ENCODE measurements at places on chromosomes 4 and X.
A peak's percentile ranks its signal among the peaks of the same experiment; 100 is the strongest.

GRCh38 chrX:47634871-47635575 lies 5.3 kb upstream of the CFP start:
- DNase-seq: peak; percentile 30

DNA sequence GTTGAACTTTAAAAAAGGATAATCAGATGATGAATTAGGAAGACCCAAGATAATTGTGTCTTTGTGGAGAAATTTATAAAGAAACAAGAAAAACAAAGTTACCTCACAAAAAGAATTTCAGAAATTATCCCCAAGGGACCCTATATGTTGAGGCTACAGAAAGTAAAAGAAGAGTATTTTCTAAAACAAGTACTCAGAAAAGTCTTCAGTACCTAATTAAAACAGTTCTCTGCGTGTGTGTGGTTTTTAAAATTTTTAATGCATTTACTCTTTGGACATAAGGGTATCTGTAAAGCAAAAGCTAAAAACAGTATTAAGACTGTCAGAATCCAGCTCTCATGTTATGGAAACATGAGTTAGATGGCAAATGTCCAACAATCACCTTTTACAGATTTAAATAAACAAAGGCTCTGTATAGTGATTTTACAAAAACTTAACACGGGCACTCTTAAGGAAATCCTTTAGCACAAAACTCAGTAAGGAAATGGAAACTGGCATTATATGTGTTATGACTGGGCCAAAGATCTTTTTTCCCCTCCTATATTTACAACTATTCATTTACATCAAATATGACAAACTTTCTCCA lies 187.5 kb downstream of the NSUN7 start:
- no peak for DNase-seq

- DNase-seq: no peak
Observed at GRCh38 chr4:22692736-22693135, at the start of gene GBA3. GBA3 (plus strand) TSS chr4:22692937.

DNA sequence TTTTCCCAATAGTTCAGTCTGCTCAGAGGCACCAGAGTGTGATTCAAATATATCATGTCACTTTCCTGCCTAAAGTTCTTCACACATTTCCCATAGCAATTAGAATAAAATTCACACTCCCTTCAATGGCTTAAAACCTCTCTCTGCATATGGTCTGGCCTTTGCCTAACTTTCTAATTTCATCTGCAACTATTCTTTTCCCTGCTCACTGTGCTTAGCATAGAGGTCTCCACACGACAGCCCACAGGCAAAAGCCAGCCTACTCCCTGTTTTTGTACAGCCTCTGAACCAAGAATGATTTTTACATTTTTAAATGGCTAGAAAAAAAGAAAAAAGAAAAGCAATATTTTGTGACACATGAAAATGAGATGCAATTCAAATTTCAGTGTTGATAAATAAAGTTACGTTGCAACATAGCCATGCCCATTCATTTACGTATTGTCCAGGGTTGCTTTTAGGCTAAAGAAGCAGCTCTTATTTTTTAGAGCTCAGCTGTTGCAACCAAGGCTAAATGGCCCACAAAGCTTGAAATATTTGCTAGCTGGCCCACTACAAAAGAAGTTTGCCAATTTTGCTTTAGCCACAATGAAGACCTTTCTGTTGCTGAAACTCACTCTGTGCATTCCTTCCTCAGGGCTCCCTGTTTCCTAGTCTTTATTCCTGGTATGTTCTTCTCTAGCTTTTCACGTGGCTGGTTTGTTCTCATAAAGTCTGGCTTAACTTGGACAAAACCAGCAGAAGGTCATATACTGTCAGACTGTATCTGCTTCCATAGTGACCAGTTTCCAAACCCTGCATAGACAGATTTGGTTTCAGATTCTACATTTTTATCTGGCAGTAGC lies 26.6 kb upstream of the IRF2 start:
- DNase-seq: no peak

DNA sequence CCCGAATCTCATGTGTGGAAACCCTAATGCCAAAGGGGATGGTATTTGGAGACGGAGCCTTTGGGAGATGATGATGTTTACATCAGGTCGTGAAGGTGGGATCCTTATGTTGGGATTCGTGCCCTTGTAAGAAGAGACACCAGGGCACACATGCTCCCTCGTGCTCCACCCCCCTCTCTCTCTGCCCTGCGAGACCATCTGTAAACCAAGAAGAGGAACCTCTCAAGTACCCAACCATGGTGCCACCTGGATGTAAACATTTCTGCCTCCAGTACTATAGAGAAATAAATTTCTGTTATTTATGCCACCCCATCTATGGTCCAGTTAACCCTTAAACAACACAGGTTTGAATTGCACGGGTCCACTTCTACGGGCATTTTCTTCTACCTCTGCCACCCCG lies 179.4 kb downstream of the DHRSX start:
- DNase-seq: no peak

- DNase-seq: no peak
Observed at GRCh38 chr4:186501554-186501953, 53.8 kb downstream of the MTNR1A start.

GRCh38 chr4:41746025-41746439 lies 2.5 kb downstream of the PHOX2B start:
- no peak for DNase-seq

DNA sequence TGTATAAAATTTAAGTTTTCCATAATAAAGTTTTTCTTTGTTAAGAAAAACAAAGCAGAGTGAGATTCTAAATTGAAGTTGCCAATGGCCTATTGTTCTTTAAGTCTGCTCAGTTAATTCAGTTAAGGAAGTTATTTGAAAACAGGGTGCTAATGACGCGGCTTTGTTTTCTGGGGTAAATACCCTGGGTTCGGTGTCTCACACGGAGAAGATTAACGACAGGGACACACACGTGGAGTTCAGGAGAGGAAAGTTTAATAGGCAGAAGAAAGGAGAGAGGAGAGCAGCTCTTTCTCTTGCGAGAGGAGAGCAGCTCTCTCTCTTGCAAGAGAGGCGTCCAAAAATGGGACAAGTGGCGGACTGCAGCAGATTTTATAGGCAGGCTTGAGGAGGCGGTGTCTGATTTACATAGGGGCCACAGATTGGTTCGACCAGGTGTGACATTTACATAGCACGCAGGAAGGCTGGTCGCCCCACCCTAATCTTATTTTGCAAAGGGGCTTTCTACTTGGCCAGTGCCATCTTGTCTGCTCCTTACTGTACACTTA lies 9.6 kb downstream of the CA5B start:
- no peak for DNase-seq

DNA sequence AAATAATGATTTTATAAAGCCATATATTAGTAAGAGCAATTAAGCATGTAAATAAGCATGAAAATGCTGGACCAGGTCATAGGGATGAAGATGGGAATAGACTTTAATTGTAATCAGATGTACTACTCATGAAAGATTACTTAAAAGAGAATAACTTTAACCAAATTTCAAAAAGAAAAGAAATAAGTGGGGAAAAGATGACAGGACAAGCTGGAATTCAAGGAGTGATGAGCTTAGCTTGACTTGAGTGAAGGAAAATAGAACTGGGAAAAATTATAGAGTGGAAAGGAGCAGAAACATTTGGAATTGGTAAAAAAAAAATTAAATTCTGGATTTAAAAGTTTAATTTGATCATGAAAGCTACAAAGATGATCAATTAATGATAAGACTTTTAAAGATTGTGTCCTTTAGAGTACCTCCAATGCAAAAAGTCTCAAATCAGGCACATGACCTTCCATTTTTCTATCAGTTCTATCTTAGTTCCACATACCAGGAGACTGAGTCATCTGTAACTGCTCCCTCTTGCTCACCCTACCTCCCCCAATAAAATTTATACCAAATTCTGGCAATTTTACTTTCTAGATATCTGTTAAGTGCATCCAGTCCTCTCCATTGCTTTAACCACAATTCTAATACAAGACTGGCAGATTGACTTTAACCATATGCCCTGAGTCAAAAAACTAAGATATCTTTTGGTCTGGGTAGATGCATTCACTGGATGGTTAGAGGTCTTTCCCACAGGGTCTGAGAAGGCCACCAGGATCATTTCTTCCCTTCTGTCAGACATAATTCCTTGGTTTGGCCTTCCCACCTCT lies 56.4 kb upstream of the SLIT2 start:
- DNase-seq: no peak

DNA sequence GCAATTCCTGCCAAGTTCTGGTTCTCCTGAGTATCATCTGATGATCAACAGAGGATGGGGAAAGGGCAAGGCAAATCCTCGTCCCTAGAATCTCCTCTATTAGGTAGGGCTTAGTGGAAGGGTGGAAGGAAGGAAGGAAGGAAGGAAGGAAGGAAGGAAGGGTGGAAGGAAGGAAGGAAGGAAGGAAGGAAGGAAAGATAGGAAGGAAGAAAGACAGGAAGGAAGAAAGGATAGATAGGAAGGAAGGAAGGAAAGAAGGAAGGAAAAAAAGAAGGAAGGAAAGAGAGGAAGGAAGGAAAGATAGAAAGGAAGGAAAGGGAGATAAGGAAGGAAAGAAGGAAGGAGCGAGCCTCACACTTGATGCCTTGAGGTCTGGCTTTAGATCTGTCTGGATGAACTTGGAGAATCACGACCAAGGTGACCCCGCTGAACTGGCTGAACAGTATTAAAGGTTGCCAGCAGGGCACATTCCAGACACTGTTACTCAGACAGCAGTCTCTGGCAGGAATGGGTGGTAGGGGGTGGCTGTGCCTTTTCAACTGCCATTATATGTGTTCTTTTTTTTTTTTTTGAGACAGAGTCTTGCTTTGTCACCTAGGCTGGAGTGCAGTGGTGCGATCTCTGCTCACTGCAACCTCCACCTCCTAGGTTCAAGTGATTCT lies 57.1 kb downstream of the MAP7D2 start:
- DNase-seq: no peak

DNA sequence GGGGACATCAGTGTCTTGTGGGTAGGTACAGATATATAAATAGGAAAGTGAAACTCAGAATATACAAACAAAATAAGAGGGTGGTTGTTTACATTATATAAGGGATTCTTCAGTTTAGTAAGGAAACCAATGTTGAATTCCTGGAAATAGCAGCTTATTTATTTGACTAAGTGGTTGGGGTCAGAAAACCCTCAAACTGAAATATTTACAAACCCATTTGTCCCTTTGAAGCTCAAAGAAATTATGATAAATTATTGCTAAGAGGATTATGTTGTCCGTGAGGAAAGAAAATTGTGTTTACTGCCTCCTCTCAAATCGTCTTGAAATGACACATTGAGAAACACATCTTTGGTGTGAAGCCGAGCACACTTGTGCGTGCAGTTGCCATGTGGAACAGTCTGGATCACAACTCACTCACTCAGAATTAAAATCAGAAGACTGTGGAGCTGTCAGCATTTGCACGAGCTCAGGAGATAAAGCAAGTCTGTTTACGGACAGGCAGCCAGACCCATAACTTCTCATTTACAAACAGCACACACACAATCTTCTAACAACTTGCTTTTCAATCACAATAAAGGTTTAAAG lies 46.8 kb upstream of the SETD7 start:
- DNase-seq: no peak

DNA sequence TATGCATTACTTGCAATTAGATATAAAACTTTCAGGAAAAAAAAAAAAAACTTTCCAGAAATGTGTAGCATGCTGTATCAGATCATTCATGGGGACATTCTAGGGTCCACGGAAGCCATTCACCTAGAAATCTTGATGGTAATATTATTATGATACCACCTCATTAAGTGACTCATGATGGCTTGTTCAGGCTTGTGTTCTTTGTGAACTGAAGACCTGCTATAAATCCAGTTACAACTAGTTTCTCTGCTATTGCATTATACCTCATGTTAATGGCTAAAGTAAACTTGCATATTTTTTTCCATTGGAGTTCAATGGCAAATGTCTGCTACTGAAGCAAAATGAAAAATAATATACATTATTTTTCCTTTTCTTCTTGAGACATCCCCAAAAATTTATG lies 35.3 kb upstream of the PTPN13 start:
- DNase-seq: no peak

DNA sequence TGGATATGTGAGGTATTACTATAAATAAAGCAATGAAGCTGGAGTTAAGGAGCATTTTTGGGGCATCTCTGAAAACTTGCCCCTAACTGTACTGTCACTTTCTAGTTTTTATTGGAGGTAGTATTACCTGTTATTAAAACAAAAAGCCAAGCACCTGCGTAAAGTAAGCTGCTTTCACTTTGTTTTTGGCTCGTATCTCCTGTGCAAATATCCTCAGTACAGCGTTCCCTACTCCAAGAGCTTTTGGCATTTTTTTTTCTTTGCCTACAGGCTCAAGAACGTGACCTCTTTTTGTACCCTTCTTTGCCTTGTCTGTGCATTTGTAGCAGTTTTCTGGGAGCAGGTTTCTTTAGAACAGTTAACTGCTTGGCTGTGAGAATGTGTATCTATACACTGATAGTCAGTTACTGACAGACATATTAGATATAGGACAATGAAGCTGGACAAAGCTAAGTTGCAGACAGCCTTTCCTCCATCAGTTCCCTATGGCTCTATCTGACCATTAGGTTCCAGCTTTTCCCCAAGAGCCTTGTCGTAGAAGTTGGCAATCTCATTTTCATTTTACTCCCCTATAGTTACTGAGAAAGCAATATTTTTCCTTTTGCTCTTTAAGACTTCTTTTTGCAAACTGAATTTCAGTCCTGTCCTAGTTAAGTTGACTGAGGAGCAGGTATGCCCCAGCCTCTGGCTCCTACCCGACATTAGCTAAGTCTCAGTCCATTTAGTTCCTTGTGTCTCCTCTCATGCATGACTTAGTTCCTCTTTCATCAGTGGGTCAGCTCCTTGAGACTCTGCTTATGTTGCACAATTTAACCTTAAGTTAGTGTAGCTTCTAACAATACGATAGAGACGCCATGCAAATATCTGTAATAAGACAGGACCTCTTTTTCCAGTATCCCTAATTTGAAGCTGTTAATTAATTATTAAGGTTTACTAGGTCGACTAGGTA lies 71.5 kb upstream of the HPRT1 start:
- DNase-seq: no peak

DNA sequence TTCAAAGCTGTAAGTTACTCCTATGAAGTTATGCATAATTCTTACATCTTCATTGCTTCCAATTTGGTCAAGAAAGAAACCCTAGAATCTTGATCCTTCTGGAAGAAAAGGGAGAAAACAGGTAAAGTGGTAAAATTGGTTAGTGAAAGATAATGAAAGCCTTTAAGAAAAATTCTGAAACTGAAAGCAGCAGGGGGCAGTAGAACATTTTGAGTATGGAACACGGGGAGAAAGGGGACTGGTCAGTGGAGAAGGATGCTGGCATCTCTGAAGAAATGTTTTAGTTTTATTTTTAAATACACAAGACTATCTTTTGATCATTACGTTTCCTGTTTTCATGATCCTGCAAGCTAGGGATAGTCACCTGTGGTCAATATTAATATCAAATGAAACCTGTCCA lies 54.3 kb downstream of the SLIT2 start:
- DNase-seq: no peak

Data from CD4-positive, alpha-beta T cell treated with Interleukin-10 for 1 hour (primary cell).